ENCODE measurements at places on chromosomes 7 and 10.
A peak's percentile ranks its signal among the peaks of the same experiment; 100 is the strongest.

- peak; percentile 74 for DNase-seq
These were observed 130.1 kb upstream of the INHBA start for GRCh38 chr7:41832941-41833340.

DNA sequence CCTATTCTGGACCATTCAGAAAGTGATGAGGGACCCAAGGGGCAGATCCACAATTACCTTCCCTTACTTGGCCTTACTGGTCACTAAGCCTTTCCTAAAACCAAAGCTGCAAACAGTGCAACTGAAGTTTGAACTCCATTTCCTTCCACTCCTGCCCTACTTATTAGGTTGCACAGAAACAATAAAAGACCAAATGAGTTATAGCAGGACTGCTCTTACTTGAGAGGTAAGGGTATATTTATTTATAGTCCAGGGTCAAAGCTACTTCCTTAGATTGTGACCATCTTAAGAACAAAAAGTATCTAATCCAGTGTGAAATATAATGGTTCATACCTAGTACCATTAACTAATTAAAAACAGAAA, 27.0 kb downstream of the CDK6 start:
- no peak for DNase-seq

- DNase-seq, result no peak
These were observed 133.9 kb upstream of the BMPER start for GRCh38 chr7:33771422-33771821.

DNA sequence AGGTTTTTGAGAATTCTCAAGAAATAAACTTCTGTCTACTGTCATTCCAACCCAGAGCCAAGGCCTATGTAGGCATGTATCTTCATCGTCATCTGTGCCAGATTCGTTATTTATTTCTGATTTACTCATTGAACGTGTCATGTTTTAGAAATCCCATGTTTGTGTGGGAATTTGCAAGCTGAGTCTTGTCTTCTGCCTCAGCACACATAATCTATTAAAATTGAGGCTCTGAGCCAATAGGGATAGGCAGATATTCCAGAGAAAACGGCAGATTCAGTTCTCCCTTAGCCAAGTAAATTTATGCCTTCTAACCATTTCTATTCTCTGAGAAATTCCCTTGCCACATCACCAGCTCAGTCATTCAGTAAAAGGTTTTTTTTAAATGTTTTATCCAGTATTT, 444.6 kb downstream of the REEP3 start:
- DNase-seq, result no peak

- DNase-seq, result no peak
These were observed 291.2 kb downstream of the KCND2 start for GRCh38 chr7:120564145-120564544.

DNA sequence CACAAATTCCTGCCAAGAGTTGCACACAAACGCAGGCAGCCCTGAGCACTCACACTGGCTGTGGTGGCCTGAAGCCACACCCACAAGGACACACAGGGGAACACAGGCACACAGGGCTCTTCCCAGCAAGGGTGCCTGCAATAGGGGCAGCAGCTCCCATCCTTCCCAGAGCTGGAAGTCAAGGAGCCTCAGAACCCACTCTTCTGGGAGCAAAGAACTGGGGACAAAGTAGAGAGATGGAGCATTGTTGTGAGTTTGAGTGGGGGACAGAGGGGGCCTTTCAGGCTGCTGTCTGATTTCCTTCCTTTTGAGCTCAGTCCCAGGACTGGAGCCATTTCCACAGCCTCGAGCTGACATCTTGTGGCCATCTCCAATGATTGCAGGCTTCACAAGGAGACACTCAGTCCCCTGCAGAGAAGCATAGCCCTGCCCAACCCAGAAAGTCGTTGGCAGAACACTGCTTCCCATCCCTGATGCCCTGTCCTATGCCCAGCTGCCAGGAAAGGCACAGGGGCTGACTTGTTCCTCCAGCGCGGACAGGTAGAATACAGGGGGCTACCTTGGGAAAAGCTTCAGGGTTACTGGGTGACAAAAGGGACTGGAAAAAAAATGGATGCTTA, 34.4 kb upstream of the SLF2 start:
- peak; percentile 70 for DNase-seq

DNA sequence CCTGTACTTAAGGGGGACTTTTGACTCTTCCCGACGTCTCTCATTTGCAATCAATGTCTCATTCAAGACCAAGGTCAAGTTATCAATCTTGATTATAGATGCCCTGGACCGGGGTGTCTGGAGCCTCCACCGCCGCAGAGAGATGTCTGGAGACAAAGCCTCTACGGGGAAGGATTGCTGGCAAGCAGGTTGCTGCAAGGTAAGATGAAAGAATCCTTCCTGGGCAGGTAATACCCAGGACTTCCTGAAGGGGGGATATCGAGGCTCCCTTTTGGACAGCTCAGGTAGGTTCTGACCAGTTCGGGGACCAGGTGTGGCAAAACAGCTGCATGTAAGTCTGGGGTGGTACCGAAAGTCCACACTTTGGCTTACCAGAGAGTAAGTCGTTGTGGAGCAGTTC, 12.5 kb upstream of the CUX1 start:
- DNase-seq, result no peak

DNA sequence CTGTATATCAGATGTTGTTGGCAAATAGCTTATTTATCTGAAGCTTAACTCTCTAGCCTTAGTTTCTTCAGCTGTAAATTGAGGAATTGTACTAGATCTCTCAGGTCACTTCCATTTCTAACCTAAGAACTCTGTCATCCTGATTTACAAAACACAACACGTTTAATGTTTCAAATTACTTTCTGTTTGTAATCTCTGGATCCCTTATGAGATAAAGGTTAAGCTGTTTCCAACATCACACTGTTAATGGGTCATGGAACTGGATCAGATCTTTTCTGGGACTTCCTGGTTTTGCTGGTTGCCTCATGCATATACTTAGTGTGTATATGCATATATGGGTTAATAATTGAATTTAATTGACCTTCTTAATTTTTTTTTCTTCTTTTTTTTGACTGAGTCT, 9.9 kb downstream of the SAMD8 start:
- no peak for DNase-seq

DNA sequence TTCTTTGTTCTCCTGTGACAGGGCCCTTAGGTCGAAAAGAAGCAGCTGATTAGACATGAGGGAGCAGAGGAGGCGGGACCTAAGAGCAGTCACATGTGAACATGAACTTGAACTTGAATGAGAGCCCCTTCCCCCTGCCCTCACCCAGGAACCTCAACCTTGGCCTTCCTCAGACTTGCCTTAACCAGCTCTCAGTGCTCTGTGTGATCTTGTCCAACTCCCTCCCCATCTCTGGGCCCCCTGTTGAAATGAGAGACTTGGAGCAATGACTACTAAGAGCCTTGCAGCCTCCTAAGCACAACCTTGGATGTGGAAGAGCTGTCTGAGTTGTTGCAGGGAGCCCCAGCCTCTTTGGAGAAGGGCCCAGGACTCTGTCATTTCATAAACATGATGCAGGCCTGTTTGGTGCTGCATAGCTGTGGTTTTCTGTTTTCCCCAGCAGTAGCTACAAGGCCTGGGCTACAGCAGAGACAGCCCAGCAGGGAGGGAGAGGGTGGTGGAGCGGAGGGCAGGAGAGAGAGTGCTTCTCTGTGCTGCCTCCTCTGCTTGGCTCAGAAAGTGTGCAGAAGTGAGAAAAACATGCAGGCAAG, 123.9 kb upstream of the ZMIZ1 start:
- DNase-seq, result peak; percentile 77

DNA sequence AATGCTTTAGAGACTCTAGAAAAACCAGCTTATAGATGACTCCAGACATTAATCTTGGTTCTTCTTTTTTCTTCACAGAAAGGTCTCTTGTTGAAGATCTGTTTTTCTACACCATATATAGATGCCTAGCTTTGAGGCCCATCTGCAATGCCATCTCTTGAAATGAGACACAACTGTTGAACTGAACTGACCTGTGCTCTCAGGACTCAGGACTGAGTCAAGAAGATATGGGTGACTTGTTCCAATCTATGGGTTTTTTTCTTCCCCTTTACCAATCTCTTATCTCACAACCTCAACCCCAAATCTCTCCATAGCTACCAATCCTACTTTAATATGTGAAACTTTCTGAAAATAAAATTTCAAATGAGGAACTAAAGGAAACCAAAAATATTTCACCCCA, 194.7 kb downstream of the SNX13 start:
- DNase-seq, result no peak

GRCh38 chr7:34207810-34208209, 302.5 kb downstream of the BMPER start:
- DNase-seq, result no peak

All from HT1080 (cell line).